Fibroblast of skin of abdomen (primary cell): ENCODE measurements at places on chromosomes 5 and 9.

GRCh38 chr5:91123901-91124300 lies 259.2 kb downstream of the ARRDC3 start:
- DNase-seq: no peak

GRCh38 chr5:154236-154635 lies 37.1 kb upstream of the LRRC14B start:
- DNase-seq: no peak

- DNase-seq: peak; percentile 6
Measured at GRCh38 chr5:178244576-178244975, 12.0 kb upstream of the PHYKPL start.

DNA sequence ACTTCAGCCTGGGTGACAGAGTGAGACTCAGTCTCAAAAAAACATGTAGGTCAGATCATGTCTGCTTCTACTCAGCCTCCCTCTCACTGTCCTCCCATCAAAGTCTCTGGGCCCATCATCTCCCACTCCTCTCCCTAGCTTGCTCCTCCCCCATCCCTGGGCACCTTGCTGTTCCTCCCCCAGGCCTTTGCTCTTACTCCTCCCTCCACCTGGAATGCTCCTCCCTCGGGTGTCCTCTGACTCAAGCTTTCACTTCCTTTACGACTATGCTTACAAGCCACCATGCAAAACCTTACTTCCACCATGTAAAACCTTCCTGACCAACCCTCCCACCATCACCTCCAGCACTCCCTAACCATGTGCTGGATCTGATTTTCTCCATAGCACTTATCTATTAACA lies 51.5 kb downstream of the MTMR12 start:
- DNase-seq: no peak

DNA sequence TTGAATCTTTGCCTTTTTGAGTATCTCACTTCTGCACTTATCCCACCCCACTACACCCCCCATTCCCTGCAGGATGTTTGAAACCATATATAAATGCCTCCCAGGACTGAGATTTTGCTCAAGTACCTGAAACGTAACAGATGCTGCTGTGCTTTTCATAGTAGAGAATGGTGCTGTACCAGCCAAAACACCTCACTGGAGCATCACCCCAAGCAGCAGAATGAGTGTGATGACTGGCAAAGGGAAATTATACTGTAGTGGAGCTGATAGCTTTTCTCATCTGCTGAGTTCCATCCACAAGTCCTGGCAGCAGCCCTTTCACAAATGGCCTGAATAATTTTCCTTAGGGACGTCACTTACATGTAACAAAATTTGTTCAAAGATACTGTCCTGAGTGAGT lies 246.1 kb downstream of the KDM4C start:
- DNase-seq: no peak

DNA sequence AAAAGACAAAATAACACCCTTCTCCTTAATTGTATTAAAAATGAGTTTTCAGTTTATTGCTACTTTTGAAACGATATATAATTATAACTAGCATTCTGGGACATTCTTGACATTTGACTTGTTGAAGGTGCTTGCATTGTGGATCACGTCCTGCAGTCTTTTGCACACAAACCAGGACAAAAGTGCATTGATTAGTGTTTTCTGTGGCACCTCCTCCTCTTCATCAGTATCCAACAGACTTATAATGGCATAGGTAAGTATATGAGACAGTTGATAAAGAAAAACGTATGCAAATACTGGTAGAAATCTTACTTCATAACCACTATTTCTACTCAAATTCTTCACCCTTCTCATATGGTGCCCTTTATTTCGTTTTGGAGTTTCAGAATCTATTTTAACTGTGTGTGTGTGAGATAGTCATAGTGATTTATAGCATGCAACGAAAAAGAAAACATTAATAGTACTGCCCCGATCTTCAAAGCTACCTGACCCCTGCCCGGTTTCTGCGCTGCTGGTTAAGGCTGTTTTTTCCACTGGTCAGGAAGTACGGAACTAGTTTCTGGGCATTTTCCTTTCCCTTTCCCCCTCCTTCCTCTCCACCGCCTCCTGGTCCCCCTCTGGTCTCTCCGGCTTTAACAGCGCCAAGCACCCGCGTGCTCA lies 639 bp upstream of the RASA1 start:
- DNase-seq: no peak

- no peak for DNase-seq
Measured at GRCh38 chr5:109836280-109836679, 146.6 kb downstream of the MAN2A1 start.

- no peak for DNase-seq
Measured at GRCh38 chr5:80341016-80341775, 21.4 kb downstream of the SPZ1 start.

DNA sequence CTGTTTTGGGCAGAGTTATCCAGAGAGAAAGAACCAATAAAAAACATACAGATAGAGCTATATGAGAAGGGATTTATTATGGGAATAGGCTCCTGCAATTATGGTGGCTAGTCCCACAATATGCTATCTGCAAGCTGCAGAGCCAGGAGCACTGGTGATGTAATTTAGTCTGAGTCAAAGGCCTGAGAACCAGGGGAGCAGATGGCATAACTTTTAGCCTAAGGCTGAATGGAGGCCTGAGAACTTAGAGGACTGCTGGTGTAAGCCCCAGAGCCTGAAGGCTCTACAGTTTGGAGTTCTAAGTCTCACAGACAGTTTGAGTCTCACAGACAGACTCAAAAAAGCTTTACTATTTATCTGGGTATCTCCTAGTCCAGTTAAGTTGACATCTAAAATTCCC lies 263.8 kb downstream of the FBXL7 start:
- peak; percentile 12 for DNase-seq

DNA sequence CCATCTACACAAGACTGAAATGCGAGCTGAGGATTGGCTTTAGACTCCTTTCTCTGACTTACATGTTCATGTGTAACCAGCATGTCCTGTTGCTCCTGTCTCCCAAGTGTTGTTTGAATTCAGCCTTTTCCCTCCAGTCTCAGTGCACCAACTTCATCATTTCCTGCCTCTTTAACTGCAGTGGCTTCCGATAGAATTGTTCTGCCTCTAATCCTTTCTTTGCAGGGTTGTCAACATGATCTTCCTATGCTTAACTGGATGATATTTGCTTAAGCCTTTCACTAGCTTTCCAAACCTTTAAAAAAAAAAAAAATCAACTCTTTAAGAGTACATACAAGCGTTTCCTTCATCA lies 6.7 kb upstream of the FYB1 start:
- no peak for DNase-seq

DNA sequence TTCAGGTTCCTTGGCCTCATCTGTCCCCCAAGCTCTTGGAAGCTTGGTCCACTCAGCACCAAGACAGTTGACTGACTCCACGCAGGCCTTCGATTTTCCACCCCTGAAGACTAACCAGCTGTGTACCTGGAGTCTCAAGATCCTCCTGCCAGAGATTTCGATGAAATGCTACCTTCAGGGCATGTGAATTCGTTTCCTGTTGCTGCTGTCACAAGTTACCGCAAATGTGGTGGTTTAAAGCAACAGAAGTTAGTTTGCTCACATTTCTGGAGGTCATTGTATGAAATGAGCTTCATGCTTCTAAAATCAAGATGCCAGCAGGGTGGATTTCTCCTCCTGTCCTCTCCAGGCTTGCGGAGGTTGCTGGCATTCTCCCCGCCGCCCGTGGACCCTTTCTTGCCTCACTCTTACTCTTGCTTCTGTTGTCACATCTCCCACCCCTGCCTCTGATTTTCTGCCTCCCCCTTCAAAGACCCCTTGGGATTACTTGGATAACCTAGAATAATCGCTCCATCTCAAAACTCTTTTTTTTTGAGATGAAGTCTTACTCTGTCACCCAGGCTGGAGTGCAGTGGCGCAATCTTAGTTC lies 27.6 kb upstream of the RETREG1 start:
- DNase-seq: no peak

DNA sequence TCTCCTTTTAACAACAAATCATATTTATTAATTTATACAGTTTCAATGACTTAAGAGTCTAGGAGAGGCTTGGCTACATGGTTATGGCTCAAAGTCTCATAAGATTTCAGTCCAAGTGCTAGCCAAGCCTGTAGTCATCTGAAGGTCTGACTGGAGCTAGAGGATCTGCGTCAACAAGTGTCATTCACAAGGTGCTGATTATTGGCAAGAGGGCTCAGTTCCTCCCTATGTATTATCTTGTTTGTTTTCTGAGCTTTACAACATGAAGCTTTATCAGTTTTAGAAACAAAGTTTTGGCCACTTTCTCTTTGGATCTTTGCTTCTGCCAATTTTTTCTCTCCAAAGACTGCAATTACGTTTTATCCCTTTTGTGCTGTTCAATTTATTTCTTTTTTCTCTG lies 94.7 kb downstream of the RICTOR start:
- DNase-seq: no peak

DNA sequence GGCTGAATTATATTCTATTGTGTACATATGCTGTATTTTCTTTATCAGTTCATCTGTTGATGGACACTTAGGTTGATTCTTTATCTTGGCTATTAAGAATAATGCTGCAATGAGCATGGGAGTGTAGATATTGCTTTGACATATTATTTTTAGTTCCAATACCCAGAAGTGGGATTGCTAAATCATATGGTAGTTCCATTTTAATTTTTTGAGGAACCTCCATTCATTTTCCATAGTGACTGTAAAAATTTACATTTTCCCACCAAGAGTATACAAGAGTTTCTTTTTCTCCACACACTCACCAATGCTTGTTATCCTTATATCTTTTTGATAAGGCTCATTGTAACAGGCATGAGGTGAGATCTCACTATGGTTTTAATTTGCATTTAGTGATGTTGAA lies 19.4 kb downstream of the JAK2 start:
- no peak for DNase-seq

DNA sequence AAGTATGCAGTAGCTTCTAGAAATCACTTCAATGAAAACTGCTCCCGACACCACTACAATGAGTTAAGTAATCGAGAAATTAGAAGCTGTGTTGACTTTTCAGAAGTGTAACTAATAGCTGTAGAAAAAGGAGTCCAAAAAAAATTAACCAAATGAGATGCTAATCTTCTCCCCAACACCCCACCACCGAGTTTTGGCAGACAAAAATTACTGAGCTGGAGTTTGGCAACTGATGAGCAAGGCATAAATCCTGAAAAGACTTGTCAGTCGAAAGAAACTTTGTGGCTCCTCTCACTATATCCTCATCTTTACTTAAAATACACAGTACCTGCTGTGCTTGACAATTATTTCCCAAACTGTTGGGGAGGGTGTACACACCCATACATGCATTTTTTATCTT lies 191.9 kb downstream of the EBF1 start:
- DNase-seq: no peak

- DNase-seq: no peak
Measured at GRCh38 chr5:5523066-5523505, 100.6 kb downstream of the ICE1 start.

- peak; percentile 36 for DNase-seq
Measured at GRCh38 chr9:105405514-105406131, 42.2 kb upstream of the FSD1L start.

GRCh38 chr9:127390248-127390545 lies 6.8 kb upstream of the SLC2A8 start:
- DNase-seq: no peak
